ENCODE measurements at places on chromosomes 1 and 21. TPM values are rescaled to one million over a fixed set of nuclear protein-coding genes. Genes with fewer than 3 reads are reported as not detected.

DNA sequence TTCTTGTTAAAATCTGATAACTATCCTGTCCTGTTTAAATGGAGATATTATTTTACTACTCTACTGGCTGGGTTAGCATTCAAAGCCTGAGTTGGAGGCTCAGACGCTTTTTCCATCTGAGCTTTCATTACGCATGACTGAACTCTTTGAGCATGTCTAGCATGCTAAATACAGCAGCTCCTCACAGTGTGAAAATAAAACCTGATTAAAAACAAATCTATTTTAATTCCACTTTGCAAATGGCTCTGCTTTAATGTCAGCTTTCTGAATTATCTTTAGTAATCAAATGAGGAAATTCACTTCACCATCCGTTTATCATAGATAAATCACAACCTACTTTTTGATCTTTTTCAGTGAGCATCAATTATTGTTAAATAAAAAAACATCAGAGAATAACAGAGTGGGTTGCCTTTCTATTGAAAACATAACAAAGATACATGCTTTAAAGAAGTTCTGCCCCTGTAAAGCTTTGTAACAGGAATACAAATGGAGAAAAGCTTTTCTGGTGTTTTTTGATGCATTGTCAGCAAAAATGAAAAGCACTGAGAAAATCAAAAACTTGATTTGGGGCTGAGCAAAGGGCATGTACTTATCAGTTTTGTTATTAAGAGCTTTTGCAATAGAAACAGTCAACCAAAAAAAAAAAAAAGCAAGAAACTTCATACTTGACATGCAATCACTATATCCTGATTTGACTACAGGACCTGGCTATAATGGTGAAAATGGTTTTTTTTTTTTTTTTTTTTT is 3.5 kb upstream of the SPEN start:
- DNase-seq: peak; percentile 67

GRCh38 chr1:7006996-7007871 is 222.0 kb downstream of the CAMTA1 start:
- DNase-seq: no peak

DNA sequence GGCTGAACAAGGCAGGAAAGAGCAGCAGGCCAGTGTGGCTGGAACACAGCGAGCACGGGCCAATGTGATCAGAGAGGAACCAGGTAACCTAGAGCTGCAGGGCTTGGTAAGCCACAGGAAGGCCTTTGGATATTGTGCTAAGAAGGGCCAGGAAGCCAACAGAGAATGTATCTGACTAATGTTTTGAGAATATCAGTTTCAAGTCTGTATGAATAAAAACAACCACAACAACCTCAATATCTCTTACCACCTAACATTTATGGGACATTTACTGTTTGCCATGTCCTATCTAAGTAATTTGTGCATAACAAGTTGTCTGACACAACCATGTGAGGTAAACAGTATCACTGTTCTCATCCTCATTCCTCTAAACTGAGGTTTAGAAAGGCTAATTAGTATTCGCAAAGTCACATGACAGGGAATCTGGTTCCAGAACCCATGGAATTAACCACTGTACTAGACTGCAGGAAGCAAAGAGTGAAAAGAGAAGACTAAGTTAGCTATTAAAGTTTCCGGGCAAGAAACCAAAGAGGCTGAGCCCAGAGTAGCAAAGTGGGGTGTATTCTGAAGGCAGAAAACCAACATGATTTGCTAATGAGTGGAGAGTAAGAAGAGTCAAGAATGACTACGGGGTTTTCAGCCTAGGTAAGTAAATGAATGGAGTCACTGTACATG is 38.9 kb downstream of the SPRTN start:
- peak; percentile 54 for DNase-seq

DNA sequence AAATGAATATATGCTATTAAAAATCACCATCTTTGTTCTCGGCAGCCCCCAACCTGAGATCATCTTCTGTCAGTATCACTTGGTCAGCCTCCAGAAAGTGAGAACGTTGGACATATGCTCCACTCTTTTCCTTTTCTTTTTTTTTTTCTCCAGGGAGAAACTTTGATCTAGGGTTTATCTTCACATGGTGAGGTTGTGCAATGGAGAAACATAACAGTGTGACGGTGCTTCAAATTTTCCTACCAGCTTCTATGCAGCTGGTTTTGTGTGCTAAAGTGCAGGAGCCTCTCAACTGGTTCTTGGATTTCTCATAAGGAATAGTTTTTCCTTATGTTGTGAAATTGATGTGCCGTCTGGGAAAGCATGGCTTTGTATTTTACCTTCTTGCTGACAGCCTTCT is 1202.9 kb downstream of the NCAM2 start:
- no peak for DNase-seq

GRCh38 chr1:103424650-103425049 is 100.8 kb upstream of the RNPC3 start:
- no peak for DNase-seq

DNA sequence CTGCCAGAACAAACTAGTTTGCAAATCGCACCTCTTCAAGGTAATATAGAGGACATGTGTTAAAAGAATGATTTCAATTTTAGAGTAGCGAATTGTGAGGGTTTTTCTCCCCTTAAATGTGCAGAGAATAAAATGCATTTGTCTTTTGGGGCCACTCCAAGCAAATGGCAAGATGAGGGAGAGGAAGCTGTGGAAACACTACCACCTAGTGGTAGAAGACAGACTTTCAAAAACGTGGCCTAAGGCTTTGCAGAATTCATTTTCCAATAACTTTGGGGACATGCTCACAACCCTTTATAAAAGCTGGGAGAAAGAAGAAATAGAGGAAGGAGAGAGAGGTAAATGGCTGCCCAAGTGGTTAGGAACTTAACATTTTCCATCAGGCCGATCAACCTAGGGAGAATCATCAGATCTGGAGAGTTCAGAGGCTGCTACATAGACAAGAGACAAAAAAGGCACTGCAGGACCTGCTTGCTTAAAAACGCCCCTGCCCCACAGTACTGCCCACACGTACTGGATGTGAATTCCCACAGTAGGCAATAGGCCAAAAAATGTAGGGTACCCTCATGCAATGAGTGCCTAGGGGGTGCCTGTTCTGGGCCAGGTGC is 15.7 kb upstream of the RCAN1 start:
- peak; percentile 71 for DNase-seq

DNA sequence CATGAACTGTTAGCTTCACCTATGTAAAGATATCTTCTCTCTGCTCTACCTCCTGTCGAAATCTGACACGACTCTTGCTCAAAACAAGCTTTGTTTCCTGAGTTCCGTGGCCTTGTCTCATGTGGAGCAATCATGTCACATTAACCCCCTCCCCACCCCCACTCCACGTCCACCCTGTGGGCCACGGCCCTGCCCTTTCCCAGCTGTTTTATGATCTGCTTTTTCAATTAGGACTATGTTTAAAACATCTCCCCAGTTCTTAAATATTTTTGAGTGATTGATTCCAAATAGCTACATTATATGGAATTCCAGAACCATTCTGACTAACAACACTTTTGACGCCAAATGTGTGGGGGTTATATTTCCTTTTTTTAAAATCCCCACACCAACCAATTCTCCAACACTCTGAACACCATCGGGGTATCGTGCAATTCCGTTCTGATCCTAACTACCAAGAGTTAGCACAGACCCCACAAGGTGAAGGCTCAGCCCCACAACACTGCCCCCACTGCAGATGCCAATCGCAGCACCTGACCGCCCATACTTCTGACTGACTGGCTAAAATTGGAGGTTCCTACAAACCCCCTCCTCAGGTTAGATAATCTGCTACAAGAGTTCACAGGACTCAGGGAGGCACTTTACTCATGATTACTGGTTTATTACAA is 12.7 kb upstream of the S100A8 start:
- no peak for DNase-seq

- DNase-seq: peak; percentile 28
Measured at GRCh38 chr1:97108179-97108578, 386.6 kb downstream of the PTBP2 start.

DNA sequence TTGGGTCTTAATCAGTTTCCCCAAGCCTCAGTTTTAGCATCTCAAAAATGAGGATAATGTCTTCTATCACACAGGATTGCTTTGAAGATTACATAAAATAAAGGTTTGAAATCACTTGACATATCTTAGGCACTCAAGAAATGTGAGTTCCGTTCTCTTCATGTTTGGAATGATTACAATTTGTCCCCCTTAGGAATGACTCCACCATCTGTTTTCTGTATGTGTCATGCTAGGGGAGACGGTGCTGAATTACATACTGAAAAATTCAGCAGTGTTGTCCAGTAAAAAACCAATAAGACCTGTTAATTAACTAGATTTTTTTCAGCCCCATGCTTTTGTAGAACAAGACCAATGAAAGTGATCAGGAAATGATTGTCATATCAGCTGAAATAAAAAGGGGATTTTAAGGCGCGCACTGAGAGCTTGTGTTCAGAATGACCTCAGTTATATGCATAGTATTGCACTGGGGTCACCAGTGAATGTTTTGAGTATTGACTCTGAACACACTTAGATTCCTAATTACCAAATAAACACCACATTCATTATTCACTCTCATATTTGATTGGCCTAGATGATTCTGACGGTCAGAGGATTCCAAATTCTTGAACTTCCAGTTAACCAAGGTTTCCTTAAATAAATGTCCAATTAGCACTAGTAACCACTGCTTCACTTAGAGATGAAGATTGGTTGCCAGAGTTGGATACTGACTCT is 114.5 kb upstream of the KCNK2 start:
- DNase-seq: no peak

- DNase-seq: no peak
Measured at GRCh38 chr21:43618940-43619339, 40.3 kb downstream of the HSF2BP start.

GRCh38 chr1:187842406-187843165 is 1013.8 kb downstream of the PLA2G4A start:
- DNase-seq: peak; percentile 76

GRCh38 chr1:209051570-209051969 is 531.9 kb upstream of the CAMK1G start:
- no peak for DNase-seq

GRCh38 chr21:31629972-31630711 is 29.4 kb upstream of the SOD1 start:
- DNase-seq: peak; percentile 98

- DNase-seq: no peak
Measured at GRCh38 chr1:173017792-173018191, 32.9 kb downstream of the TNFSF18 start.

DNA sequence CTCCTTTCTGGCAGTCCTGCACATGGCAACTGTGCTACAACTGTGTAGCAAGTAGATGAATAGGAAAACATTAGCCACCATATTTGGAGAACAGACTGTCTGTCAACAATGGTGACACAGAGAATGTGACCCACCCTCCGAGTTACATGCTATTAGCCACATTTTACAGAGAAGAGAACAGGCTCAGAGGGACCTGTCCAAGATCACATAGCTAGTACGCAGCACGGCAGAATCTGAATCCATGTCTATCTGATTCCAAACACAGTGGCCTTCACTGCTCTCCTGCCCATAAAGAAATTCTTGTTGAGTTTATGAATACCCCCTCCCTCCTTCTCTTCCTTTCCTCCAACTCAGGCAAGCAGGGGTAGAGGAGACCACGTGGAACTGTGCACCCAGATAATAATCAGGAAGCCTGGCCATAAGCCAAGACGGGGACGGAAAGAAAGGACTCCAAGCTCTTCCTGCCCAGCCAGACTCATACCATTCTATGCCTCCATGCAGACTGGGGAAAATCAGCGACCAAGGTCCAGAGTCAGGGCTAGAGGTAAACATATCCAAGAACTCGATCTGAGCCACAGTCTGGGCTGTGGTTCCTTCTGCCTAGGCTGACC is 78.8 kb downstream of the TRABD2B start:
- no peak for DNase-seq

DNA sequence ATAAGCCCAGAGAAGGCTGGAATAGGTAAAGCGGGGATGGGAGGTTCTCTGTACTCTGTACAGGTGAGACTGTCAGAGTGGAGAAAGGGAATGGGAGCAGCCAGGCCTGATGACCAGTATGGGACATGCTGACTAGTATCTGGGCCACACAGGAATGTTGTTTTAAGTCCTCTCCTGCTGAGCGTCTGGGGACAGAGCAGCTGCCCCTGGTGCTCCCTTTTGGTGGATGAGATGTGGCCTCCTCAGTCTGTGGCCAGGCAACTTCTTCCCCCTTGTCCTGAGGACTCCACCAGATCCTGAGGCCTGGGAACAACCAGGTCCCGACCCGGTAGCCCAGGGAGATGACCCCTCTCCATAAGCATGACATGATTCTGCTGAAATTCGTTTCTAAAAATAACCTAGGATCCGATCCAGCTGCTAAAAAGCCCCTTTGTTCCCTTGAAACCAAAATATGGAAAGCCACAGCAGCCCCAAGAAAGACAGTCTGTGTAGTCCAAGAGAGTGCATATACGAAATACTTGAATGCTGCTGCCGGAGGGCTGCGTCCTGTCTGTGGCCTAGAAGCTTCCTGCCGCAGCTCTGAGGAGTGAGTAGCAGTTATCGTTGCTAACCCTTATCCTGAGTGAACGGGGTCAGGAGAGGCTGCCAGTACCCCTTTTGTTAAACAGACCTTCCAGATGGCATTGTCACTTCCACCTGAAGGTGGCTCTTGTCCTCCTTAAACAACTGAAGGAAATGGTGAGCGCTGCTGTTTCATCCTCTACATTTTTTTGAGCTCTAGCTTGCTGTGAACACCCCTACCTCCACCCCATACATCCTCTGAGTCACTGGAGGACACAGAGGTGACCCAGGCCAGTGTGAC is 47.1 kb downstream of the ATP2B4 start:
- peak; percentile 99 for DNase-seq

Gene FAM167B
- 0.20 TPM for total RNA-seq

Gene HPDL
- not detected for total RNA-seq

All from M059J (cell line).